ENCODE measurements at places on chromosomes 4 and X.
A peak's percentile ranks its signal among the peaks of the same experiment; 100 is the strongest.

DNA sequence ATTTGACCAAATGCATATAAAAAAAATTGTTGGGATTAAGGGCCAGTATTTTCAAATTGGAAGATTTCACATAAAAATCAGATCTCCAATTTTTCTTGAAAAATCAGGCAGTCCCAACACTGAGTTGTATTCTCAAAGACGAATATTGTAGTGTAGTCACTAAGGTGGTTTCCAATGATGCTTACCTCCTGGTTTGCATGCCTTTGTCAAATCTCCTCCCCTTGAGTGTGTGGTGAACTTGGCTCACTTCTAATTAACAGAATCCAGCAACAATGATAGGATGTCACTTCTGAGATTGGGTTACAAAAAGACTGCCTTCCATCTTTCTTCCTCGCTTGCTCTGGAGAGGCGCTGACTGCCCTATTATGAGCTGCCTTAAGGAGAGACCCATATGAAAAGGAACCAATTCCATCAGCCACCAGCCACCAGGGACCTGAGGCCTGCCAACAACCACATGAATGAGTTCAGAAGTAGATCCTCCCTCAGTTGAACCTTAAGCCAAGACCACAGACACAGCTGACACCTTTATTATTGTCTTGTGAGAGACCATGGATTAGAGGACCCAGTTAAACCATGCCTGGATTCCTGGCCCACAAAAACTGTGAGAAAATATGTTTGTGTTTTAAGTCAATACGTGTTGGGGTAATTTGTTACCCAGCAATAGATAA is 31.2 kb upstream of the TSPAN5 start:
- no peak for DNase-seq

DNA sequence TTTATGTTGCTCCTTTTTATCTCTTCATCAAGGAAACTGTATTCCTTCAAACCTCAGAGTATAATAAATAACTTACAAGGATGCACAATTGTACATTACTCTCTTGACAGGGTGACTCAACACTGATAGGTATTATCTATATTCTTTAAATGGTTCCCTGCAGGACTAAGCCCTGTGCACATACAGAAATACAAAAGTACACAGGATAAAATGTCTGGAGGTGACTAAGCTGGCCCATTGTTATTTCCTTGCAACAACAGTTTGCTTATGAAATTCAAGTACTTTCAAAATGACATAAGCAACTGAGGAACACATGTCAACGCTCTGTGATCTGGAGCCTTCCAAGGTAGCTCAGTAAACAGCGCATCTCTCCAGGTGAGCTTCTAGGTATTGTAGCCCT is 83.8 kb upstream of the RPL34 start:
- no peak for DNase-seq

- DNase-seq = no peak
Observed at GRCh38 chrX:54496517-54496852, 451 bp upstream of the FGD1 start.

GRCh38 chr4:165461159-165461821 is 82.5 kb downstream of the CPE start:
- DNase-seq = no peak

- DNase-seq = no peak
Observed at GRCh38 chr4:40406340-40406739, 71.2 kb downstream of the CHRNA9 start.

DNA sequence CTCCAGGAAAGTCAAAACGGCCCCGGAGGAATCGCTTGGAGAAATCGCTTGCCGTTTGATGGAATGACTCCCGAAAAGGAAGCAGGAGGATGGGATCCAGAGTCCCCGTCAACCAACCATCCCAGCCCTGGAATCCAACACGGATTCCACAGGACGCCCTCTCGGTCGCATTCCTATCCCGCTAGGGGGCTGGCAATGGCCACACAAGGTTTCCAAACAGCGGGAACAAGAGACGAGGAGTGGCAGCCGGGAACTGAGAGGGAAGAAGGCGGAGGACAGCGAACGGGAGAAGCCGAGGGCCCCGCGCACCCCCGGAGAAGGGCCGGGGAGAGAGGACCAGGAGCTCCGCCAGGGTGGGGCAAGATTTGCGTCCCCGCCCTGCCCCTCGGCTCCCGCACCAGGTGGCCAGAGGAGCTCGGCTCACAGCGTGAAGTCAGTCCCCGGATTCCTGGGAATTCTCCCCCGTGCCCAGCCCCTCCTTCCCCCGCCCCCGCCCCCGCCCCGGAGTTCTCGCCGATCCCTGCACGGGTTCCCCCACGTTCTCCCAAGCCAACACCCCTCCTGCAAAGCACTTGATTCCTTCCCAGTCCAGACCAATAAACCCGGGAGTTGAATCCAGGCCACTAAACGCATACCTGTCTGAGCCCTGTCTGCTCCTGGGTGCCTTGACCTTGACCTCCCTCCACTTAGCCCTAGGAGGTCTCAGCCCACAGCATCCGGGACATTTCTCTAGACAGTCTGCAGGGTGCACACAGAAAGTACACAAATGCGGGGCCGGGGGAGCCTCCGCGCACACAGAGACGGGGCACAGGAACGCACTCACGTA is 1.4 kb downstream of the PDZD4 start:
- no peak for DNase-seq

DNA sequence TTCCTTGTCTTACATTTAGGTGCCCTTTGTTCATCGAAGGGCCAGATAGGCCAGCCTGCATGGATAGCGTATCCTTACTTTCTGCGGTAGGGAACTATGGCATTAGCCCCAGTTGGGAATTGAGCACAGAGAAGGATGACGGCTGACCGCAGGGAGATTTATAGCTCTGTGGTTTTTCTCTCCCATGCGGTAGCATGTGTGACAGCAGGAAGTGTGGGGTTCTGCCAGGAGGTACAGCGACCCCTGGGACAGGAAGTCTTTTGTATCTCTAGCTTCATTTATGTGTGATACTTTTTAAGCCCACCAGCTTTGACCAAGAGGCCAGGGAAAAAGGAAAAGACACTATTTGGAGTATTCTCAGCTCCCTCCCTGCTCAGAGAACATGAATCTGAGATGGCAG is 33.1 kb downstream of the GAB3 start:
- peak; percentile 27 for DNase-seq

- DNase-seq = no peak
Observed at GRCh38 chr4:87243426-87244053, 23.1 kb upstream of the KLHL8 start.

DNA sequence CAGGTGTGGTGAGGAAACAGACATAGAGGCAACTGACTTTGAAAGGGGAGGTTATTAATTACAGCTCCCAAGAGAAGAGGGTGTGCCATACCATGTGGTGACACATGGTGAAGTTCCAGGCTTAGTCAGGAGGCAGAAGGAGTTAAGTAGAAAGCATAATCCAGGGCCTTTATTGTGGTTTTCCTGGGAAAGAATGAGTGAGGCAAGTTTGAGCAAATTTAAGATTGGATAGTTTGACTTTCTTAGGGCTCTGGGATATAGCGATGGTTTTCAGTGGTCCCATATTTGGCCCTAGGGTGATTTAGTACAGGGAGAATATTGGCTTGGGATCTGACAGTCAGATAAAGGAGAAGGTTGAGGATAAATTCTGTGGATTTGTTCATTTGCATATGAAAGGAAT is 495.9 kb upstream of the FSTL5 start:
- no peak for DNase-seq

DNA sequence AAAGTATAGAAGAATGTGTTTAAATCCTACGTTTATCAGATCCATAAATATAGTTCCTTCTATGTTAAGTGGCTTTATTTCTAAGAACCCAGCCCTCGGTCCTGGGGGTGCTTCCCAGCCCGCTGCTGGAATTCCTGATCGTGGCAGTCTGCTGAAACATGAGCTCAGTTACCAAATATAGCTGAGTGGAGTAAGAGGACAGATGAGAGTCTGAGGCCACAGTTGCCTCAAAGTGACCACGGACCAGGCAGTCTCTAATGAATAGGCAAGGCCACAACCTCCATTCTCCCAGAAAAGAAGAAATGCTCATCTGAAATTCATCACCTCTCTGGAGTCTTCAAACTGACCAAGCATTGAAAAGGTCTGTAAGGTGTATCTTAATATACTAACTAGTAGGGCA is at the start of gene PALLD:
TSS of gene PALLD (plus strand) at position 219 of the 400 bp plus-strand sequence.
- no peak for DNase-seq

GRCh38 chrX:26653050-26653449 is 437.1 kb downstream of the MAGEB5 start:
- DNase-seq = no peak

- DNase-seq = no peak
Observed at GRCh38 chrX:115255003-115255402, 21.1 kb upstream of the LRCH2 start.

GRCh38 chr4:304969-305680 is at the start of gene ZNF732:
Gene ZNF732 (minus strand): TSS chr4:305474. CDS start chr4:305310, 164 bp downstream.
- DNase-seq = no peak

- no peak for DNase-seq
Observed at GRCh38 chrX:136262812-136263315, 11.7 kb upstream of the MAP7D3 start.

- no peak for DNase-seq
Observed at GRCh38 chrX:13298836-13299235, 21.0 kb downstream of the ATXN3L start.

- no peak for DNase-seq
Observed at GRCh38 chr4:30245140-30245539, 475.0 kb upstream of the PCDH7 start.

DNA sequence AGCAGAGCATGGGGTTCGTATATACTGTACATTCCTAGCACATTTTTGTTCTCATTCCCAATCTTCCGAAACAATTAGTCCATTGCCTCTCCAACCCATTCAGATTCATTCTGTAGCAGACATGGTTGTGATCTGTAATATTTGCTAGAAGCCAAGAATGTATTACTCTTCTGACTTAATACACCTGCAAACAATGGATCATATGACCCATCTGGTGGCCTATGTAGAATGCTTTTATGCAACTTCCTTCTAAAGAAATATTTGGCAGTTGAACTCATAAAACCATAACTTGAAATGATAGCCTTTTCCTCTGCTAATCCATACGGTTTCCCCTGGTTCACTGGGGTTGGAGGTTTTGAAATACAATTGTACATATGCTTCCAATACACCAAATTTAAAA is 32.8 kb upstream of the SGMS2 start:
- DNase-seq = no peak

- DNase-seq = no peak
Observed at GRCh38 chr4:87038837-87039615, 104.2 kb downstream of the AFF1 start.

DNA sequence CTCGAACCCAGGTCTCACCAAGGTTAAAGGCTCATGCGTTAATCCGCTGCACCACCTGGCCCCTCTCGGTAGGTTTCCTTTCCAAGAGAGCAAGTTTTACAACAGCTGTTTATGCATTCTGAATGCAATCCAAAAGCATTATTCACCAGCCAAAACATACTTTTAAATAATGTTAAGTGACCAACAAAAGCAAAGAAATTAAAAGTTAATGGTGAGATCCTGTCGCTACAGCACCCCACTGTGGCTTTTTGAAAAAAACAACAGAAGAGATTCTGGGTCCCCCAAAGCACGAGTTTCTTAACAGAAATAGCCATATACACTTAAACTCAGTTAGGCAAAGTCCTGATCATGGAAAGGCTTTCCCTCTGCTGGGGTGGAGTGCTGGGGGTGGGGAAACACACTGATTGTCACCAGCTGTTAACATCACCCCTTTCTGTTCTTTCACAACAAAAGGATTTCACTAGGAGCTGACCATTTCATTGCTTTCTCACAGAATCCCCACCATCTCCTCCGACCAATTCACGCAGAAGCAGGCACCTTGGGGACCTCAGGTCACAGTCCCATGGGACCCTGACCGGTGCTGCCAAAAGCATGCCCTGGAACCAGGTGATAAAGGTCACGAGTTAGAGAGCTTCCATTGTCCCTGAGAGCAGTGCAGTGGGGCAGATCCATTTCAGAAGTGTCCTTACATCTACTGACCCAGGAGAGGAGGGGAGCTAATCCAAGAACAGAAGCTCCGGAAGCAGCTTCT is 51.2 kb downstream of the ZNF827 start:
- no peak for DNase-seq

- DNase-seq = no peak
Observed at GRCh38 chrX:2540426-2540947, 39.7 kb upstream of the DHRSX start.

GRCh38 chrX:23385242-23385641 is 50.6 kb downstream of the PTCHD1 start:
- no peak for DNase-seq

- no peak for DNase-seq
Observed at GRCh38 chr4:61923179-61923578, 723.1 kb downstream of the ADGRL3 start.

GRCh38 chr4:178296669-178297068 is 854.4 kb upstream of the AGA start:
- DNase-seq = no peak

- DNase-seq = no peak
Observed at GRCh38 chrX:5341902-5342301, 886.8 kb downstream of the NLGN4X start.

DNA sequence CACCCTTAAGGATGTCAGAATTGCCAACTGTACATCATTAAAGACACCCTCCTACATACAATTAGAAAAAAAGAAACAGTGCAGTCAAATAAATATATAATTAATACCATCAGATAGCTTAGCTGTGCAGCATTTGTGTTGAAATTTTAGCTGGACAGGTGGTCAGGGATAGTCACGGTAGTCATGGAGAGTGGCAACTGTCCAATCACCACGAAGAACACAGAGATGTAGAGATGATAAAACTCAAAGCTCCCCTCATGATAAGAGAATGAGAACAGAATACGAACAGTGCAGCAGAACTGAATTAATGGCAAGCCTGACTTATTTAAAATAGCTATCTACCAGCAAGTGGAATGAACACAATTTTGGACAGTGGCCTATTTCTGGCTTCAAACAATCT is 27.2 kb downstream of the SLC39A8 start:
- no peak for DNase-seq

DNA sequence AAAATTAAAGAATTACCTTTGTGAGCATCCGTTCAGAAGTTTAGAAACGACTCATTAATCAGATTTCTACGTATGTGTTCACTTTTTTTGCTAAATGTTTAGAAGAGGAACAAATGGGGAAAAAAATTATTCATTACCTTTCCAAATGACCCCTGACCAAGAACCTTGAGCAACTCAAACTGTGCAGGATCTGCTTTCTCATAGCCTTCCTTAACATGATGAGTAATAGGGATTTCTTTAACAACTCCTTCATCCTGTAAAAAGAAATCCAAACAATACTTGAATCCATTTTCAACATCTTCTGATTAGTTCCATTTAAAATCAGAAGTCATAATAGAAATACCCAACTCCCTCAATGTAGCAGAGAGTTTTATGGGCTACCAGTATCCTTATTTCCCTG is 32.1 kb downstream of the RPS6KA6 start:
- DNase-seq = no peak

- DNase-seq = no peak
Observed at GRCh38 chrX:132333351-132333750, 114.1 kb upstream of the RAP2C start.

- DNase-seq = no peak
Observed at GRCh38 chr4:14841801-14842768, 160.2 kb upstream of the CPEB2 start.

DNA sequence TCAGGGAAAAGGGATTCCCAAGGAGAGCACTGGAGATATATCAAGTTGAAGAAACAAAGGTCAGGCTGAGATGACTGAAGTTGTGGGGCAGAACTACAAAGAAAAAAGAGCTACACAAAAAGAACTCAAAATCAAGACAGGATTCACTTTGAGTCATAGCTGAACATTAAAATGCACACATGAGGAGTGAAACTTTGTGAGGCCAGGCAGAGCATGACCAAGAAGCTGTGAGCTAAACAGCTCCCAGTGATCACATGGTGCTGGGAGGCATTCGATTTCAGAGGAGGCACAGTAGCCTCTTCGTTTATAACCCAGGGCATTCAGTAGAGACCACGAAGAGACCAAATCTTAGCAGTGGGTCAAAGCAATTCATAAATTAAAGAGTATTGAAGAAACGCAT is 145.3 kb downstream of the ATRX start:
- no peak for DNase-seq

GRCh38 chrX:20513185-20513584 is 246.5 kb upstream of the RPS6KA3 start:
- DNase-seq = no peak

All from KG1 (cell line).